ENCODE measurements at places on chromosomes 5 and 9.

DNA sequence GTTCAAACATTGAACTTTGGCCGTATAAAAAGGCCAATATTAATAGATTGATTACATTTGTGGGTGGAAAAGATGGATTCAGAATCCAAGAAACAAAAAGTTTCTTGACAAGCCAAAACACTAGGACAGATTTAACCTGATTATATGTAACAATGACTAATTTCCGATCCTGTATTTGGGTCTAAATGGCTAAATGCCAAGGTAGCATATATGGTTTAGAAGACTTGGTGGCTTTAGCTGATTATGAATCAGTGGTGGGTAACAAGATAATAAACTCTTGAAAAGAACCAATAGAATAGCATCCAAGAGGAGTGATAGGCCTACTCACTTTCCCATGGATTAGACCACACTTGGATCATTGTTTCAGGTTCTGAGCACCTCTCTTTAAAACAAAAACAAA, 21.8 kb upstream of the ANP32B start:
- no peak for DNase-seq

- no peak for DNase-seq
Observed at GRCh38 chr5:14296533-14297331, 153.6 kb downstream of the TRIO start.

- no peak for DNase-seq
Observed at GRCh38 chr9:30258094-30258493, 2126.3 kb upstream of the ACO1 start.

DNA sequence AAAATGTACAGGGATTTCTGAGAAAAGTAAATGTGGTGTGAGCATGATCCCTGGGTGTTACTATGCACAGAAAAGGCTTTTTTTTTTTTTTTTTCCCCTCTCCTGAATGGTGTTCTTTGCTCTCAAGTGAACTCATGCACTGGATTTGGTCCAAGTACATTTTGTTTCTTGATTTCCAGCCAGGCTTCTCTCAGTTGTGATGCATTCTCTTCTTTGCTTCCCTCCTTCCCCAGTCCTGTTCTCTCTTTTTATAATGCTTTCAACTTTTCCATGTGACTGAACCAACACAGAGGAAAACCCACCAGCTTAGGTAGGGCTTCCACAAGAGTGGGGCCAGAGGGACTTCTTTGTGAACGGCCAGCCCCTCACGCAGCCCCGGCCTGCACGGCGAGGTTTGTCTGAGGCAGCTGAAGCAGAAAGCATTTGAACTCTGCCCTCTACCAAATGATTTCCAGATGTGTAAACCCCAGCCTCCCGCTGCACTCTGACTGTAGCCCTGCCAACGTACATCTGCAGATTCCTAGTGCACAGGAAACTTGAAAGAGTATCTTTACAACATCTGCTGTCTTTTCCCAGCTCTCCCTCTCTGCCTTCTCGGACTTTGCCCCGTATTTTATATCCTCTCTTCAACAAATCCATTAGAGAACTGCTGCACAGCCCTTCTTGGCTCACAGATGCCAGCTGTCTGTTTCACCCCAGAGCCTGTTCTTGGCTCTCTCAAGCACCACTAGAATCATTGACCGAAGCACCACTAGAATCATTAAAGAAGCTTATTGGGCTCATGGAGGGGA, 71.8 kb upstream of the CD180 start:
- DNase-seq: no peak

- no peak for DNase-seq
Observed at GRCh38 chr5:133147815-133148567, 96.2 kb downstream of the HSPA4 start.

DNA sequence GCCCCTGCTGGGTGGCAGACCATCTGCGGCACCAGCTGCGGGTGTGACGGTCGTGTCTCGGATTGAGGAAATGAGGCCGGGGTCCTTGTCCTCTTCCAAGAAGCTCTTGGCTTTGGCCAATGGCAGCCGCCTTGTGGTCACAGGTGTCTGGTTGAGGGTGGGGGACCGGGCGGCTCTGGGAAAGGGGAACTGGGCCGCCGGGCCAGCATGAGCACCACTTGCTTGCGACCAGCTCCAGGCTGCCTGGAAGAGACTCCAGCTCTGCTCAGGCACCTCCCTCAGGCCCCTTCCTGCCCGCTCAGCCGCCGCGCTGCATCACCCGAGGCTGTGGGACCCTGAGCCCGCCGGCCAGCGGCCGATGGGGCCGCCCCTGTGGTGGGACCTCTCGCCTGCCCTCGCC, 59.7 kb downstream of the RXRA start:
- no peak for DNase-seq

DNA sequence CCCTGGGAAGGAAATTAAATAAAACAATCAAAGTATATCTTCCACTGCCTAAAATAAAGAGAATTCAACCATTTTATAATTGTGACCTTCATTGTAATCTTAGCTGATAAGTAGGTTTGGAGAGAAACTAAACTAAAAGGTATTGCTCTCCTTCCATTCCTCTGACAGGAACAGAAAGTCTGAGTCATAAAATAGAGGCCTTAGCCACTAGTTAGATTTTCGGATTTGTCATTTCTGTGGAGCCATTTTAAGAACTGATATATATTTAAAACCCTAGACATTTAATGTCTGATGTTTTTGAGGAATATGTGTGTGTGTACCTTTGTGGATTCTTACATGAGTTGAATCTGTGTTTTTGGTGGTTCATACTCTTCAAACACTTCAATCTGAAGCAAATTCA, 11.8 kb upstream of the TMC1 start:
- no peak for DNase-seq

DNA sequence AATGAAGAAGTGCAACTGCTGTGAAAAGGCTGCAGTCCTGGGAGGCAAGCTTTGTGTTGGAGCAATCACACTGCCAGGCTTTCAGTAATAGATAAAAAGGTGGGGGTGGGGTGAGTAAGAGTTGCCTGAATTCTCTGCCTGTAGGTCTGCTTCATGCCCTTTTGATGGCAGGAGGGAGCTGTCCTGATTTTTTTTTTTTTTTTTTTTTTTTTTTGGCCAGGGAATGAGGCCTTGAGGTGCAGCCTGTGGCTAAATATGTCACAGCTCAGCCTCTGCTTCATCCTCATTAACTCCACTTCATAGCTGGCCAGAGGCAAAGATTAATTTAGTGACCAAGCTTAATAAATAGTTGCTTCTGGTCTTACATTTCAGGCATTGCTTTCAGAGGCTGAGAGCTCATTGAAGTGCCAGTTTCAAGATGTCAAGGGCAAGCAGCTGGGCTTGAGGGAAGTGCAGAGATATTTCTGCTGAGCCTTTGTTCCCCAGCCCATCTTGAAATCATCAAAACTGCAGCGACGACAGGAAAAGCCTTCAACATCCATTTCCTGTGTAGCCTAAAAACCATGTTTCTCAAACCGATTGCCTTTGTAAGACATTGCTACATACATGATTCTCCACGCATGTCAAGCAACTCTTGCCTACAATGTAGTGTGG, 134.7 kb downstream of the MACIR start:
- no peak for DNase-seq

- DNase-seq: no peak
Observed at GRCh38 chr5:35990941-35991611, at the start of gene UGT3A1. TSS of gene UGT3A1 (minus strand) at chr5:35991390. CDS start at chr5:35991240, 150 bp downstream.

- DNase-seq: no peak
Observed at GRCh38 chr9:28915202-28915930, 1342.1 kb upstream of the C9orf72 start.

- DNase-seq: no peak
Observed at GRCh38 chr5:14036514-14036913, 92.0 kb upstream of the DNAH5 start.

- no peak for DNase-seq
Observed at GRCh38 chr5:24789611-24790351, 145.0 kb upstream of the CDH10 start.

DNA sequence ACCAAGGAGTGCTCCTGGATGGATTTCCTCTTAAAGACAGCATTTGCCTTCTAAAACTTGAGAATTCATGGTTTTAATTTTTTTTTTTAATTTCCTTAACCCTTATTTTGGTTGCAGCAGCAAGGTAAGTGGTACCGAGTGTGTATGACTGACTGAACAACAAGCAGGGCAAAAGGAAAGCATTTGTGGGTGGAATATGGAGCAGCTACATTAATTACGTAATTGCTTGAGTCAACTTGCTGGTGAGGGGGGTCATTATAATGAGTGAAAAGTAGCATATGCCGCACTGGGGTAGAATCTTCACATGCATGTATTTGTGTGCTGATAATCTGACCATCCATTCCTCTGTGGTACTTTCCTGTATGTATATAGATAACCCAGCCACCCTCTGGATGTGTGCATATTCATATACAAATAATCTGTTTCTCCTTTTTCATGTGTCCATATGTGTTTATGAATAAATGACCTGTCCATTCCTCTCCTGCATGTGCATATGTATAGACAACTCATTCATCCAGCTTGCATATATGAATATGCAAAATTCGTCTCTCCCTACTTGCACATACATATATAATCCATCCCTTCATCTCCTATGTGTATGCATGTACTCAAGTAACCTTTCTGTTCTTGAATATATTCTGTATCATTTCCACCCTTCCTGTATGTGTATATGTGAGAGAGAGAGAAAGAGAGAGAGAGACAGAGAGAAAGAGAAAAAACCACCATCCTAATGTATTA, 147.5 kb upstream of the RUSC2 start:
- no peak for DNase-seq

GRCh38 chr5:72539726-72540125, 32.5 kb upstream of the ZNF366 start:
- no peak for DNase-seq

DNA sequence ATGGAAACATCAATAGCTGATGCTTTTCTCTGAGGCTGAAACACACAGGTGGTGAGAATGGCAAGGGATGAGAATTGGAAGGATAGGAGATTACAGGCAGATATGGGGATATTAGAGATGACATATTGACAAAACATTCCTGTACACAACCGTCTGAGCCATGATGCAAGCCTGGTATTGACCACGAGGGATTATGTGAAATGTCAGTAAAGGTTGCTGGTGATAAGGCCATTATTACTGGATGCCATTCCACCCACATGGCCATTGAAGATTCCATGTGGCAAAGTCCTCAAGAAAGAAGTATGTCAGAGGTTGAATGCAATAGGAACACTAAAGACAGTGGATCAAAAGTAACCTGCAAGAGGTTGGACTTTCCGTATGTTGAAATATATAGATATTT, 15.7 kb downstream of the GRAMD2B start:
- DNase-seq: no peak

- no peak for DNase-seq
Observed at GRCh38 chr9:83959061-83959460, 21.0 kb downstream of the HNRNPK start.

GRCh38 chr5:17184588-17184987, 32.8 kb upstream of the BASP1 start:
- no peak for DNase-seq

DNA sequence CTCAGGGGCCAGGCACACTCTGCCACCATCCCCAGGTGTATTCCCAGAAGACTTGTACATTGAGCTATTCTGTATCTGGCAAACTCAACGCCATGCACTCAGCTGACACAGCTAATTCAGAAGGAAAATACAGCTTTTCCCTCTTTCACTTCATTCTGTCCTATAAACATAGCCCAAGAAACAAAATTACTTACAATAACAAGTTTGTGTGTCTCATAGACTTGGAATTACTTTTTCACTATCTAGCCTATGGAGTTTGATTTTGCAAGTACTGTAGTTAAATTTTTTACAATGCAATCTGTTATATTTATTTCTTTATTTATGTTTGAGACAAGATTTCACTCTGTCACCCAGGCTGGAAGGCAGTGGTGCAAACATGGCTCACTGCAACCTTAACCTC, 125.1 kb upstream of the KLF9 start:
- no peak for DNase-seq

GRCh38 chr5:96649681-96650540, 12.3 kb upstream of the CAST start:
- no peak for DNase-seq

DNA sequence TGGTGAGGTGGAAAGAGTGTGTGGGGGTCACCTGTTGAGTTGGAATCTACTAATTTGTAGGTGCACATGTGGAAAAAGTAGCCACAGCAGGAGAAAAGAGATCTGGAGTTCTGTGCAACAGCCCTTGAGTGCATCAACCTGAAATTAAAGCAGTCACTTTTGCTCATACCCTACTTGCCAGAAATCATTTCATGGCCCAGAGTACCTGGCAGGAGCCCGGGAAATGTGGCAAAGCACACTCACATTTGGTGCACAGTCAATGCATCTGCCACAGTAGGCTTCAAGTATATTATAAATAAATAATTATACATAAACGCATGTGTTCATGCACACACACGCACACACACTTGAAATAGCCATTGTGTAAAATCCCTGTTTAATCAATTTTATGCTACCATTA, 203.0 kb downstream of the ICE1 start:
- no peak for DNase-seq

DNA sequence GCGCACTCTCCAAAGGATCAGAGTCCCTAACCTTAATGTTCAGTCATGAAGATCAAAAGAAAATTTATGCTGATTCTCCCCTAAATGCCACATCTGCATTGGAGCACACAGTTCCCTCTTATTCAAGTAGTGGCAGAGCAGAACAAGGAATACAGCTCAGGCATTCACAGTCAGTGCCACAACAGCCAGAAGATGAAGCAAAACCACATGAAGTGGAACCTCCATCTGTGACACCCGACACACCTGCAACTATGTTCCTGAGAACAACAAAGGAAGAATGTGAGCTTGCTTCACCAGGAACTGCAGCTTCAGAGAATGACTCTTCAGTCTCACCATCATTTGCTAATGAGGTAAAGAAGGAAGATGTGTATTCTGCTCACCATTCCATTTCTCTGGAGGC, 40.0 kb downstream of the CMYA5 start:
- no peak for DNase-seq

GRCh38 chr9:78023003-78023741, 8.4 kb downstream of the GNAQ start:
- no peak for DNase-seq

- no peak for DNase-seq
Observed at GRCh38 chr9:99745085-99745484, 76.6 kb upstream of the NR4A3 start.

GRCh38 chr5:15073453-15073852, 201.9 kb upstream of the ANKH start:
- no peak for DNase-seq

DNA sequence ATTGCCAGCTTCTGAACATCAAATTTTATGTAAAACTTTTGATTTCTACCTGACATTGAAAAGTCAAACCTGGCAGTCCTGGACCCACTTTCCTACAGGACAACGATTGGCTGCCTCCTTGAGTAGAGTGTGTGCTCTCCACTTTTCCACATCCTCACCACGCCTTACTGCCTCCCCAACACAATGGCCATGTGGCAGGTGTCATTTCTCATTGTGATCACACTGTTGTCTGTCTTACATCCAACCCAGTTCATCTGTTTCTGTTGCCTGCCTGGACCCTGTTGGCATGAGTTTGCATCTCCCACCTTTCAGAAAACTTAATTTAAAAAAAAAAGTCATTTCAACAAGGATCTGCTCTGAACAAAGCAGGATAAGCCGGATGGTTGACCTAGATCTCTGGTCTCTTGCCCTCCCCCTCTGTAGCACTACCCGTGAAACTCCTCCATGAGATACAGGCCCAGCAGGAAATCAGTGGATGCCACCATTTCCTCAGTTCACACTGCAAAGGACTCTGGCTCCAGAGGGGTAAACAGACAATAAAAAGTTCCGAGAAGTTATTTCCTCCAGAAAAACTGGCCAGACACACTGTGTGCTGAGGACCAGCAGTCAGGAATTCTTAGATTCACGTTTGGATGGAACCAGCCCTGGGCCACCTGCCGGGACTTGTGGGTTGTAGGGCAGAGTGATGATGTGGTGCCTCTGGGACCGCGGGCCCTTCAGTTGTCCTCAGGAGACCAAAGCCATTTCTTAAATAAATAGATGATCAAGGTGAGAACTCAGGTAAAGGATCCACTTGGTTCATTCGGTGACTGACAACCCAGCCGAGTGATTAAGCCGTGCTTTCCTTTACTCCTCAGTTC, 48.6 kb downstream of the AMBP start:
- no peak for DNase-seq
